ENCODE measurements at places on chromosomes 2 and 18.

DNA sequence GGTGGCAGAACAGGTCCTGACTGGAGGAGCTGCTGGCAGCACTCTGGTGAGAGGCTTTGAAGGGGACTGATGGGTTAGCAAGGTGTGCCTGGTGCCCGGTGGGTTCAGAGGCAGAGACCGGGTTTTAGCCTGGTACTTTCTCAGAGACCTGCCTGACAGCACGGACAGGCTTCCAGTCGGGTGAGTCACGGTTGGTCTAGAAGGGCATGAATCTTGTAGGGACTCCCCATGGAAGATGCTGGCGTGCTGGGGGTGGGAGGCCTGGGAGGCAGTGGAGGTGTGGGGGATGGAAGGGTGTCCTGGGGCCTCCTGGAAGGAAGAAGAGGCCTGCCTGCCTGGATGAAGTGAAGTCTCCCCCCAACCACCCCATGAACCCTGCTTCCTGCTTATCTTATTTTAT lies 52.6 kb downstream of the ACKR3 start:
- no peak overlapping the region for H3K27ac ChIP-seq
- H3K4me3 ChIP-seq: no peak overlapping the region
- no peaks in the 10 kb centered on the region for H3K4me1 ChIP-seq

- DNase-seq: no peak
- H3K27me3 ChIP-seq: no peaks in the 10 kb centered on the region
- H3K4me3 ChIP-seq: no peak overlapping the region
- H3K27ac ChIP-seq: no peak overlapping the region
- peaks cover 13% of the 10 kb centered on the region for H3K4me1 ChIP-seq
- H3K36me3 ChIP-seq: no peaks in the 10 kb centered on the region
Measured at GRCh38 chr2:226136739-226137138, 662.9 kb downstream of the IRS1 start.

GRCh38 chr2:235229236-235229635 lies 264.6 kb upstream of the AGAP1 start:
- H3K36me3 ChIP-seq: no peaks in the 10 kb centered on the region
- H3K27ac ChIP-seq: no peak overlapping the region
- peaks cover 4% of the 10 kb centered on the region for H3K27me3 ChIP-seq
- no peaks in the 10 kb centered on the region for H3K4me1 ChIP-seq

DNA sequence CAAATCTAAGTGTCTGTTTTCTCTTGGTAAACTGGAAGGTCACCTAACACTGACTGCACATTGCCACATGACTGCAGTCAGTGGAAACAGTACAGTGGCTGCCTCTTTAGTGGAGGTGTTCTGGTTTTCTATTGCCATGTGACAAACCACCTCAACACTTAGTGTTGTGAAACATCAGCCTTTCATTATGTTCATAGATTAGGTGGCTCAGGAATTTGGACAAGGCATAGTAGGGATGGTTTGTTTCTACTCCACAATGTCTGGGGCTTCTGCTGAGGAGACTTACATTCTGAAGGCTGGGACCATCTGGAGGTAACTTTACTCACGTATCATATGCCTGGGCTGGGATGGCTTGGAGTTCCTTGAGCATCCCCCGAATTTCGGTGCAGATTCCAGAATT lies 26.5 kb downstream of the CCDC85A start:
- no peak overlapping the region for H3K4me3 ChIP-seq
- no peak for DNase-seq
- H3K4me1 ChIP-seq: no peaks in the 10 kb centered on the region
- H3K36me3 ChIP-seq: no peaks in the 10 kb centered on the region
- H3K27ac ChIP-seq: no peak overlapping the region
- no peaks in the 10 kb centered on the region for H3K27me3 ChIP-seq

DNA sequence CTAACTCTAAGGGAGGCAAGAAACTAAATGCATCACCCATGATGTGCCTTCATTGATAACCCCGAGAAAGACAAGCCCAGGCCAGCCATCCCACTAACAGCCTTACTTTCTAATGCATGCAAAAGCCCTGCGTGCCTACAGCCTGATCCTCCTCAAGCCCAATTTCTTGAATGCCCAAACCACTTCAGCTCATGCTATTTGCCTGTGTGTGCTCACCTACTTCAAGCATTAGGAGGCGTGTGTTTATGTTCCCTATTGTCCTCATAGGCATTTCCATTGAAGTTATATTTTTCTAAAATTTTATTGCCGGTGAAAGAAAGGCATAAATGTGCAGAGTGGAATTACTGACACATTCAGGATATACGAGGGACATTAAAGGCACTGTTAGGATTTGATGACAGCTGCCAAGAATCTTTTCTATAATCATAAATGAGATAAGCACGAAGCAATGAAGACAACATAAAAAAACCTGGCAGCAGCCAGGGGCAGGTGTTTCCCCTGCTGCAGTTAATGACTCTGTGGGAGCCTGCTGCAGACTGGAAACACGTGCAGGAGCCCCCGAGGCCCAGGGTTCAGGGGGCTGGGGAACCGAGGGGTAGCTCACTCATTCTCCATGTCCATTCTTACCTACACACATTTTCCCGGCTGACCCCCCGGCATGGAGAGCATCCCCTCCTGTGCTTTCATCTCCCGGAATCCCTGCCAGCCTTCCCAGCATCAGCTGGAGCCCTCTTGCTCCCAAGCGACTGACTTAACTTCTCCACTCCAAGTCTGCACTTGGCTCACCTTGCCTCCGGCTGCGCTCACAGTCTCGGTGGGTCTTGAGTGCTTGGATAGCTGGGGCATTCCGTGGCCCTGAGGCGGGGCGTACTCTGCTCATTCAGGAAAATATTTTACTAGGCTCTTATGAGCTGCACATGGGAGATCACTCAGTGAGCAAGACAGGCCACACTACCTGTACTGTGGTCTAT lies 292.3 kb upstream of the SIX2 start:
- no peak overlapping the region for H3K4me3 ChIP-seq
- no peaks in the 10 kb centered on the region for H3K27me3 ChIP-seq
- H3K4me1 ChIP-seq: peaks cover 2% of the 10 kb centered on the region
- H3K27ac ChIP-seq: no peak overlapping the region
- no peak for DNase-seq

DNA sequence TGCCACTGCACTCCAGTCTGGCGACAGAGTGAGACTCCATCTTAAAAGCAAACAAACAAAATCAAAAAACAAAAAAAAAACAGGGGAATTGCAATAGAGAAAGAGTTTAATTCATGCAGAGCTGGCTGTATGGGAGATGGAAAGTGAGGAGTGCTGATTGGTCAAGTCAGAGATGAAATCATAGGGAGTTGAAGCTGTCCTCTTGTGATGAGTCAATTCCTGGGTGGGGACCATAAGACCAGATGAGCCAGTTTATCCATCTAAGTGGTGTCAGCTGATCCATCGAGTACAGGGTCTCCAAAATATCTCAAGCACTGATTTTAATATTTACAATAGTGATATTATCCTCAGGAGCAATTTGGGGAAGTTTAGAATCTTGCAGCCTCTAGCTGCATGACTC lies 45.3 kb downstream of the FRZB start:
- H3K27ac ChIP-seq: no peak overlapping the region
- H3K4me3 ChIP-seq: no peak overlapping the region
- H3K36me3 ChIP-seq: no peaks in the 10 kb centered on the region
- no peak for DNase-seq

DNA sequence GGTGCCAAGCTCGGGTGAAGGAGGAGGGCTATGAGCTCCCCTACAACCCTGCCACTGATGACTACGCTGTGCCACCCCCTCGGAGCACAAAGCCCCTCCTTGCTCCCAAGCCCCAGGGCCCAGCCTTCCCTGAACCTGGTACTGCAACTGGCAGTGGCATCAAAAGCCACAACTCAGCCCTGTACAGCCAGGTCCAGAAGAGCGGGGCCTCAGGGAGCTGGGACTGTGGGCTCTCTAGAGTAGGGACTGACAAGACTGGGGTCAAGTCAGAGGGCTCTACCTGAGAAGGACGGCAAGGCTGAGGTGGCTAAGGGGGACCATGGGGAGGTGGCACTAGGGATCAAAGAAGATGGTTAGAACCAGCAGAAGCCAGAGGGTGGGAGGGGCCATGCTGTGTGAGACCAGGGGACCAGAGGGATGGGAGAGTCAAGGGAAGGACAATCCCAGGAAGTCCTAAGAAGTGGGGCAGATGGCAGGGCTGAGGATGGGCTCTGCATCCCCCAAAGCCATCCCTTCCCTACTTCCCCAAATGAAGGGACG lies 2.4 kb downstream of the DOK1 start:
- no peak overlapping the region for H3K27ac ChIP-seq
- no peak overlapping the region for H3K4me3 ChIP-seq
- no peak for DNase-seq
- peaks cover 23% of the 10 kb centered on the region for H3K4me1 ChIP-seq
- H3K27me3 ChIP-seq: peaks cover 64% of the 10 kb centered on the region
